Activated CD4-positive, CD25-positive, alpha-beta regulatory T cell treated with anti-CD3 and anti-CD28 coated beads, Interleukin-2, amount 50 U/mL, for 72 hours (primary cell): ENCODE measurements at places on chromosomes 6 and 20.

GRCh38 chr6:25834950-25835349 is 3.1 kb upstream of the SLC17A1 start:
- no peak for DNase-seq

DNA sequence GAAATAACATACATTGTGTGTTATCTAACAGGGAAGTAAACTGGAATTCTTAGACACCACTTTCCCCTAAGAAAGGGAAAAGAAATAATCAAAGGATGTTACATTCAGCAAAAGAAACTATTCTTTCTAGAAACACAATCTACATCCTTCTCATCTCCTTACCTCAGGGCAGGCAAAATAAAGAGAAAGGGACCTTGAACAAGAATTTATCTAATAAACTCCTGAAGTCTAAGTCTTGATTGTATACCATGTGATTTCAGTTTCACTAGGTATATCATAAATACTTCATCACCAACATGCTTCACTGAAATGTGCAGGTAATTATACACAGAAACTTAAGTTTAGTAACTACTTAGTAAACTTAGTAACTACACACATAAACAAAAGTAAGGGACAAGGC is 15.0 kb downstream of the EZR start:
- no peak for DNase-seq

DNA sequence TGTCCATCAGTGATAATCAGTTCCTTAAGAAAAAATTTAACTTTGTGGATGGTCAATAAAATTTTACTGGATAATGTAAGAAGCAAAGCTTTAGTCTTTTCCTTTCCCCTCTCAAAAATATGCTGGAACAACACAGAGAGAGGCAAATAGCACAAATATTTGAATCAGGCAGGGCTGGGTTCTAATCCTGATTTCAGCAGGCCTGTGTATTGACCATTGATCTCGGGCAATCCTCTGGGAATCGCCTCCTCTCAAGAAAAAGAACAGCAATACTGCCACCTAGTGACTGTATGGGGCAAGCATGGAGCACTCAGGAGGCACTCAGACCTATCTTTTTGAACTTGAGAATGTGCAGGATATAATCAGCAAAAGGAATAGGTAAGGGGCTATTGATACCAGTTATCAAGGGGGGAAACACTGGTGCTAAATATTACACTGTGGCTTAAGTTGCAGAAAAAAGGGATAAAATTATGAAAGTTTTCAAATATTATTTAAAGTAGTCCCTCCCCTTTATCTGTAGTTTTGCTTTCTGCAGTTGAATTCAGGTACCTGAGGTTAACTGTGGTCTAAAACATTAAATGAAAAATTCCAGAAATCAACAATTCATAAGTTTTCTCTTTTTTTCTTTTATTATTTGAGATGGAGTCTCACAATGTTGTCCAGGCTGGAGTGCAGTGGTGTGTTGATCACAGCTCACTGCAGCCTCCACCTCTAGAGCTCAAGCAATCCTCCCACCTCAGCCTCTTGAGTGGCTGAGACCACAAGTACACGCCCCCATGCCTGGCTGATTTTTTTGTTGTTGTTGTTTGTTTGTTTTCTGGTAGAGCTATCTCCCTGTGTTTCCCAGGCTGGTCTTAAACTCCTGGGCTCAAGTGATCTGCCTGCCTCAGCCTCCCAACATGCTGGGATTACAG is 91.8 kb upstream of the NHSL1 start:
- no peak for DNase-seq

GRCh38 chr20:9506964-9507369 is 7.4 kb upstream of the LAMP5 start:
- no peak for DNase-seq

DNA sequence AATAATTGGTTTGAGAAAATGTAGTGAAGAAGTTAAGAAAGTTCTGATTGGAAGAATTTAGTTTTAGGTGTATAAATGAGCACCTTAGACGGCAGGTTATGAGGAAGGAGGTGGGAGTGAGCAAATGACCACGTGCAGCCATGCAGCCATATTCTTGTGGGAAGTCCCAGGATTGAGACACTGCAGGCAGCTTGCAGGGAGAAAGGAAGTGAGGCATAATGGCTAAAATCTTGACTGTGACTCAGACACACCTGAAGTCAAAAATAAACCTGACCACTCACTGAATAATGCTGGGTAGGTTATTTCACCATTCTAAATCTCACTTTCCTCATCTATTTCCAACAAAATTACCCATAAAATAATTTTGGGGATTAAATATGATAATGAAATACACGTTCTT is 16.6 kb downstream of the DSE start:
- DNase-seq: no peak

- no peak for DNase-seq
These were observed 98.6 kb downstream of the HIVEP1 start for GRCh38 chr6:12110523-12111362.

- DNase-seq: no peak
These were observed 48.8 kb downstream of the LAMA4 start for GRCh38 chr6:112205427-112206109.

GRCh38 chr6:41228096-41228495 is at the start of gene TREML4:
TREML4 (plus strand) TSS chr6:41228349; CDS start chr6:41228428, 79 bp downstream.
- DNase-seq: no peak

GRCh38 chr6:142265476-142265875 is 36.3 kb upstream of the ADGRG6 start:
- no peak for DNase-seq

GRCh38 chr6:26175428-26176181 is 88.4 kb downstream of the HFE start:
- DNase-seq: no peak

DNA sequence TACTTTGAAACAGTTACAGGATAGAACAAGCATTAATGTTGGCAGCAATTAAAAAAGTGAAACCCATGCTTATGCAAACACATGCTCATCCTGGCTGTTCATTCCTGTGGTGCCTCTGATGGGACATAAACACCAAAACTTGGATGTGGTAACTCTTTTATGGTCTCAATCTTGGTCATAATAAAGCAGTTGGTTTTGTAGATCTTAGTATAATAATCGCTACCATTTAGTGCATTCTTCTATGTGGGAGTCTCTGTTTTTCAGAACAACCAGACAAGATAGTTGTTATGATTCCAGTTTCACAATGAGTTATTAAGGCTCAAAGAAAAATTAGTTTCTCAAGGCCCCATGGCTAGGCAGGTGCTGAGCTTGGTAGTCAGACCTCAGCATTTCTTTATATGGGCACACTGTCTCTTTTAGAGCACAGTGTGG is 184.0 kb downstream of the UTRN start:
- DNase-seq: no peak

DNA sequence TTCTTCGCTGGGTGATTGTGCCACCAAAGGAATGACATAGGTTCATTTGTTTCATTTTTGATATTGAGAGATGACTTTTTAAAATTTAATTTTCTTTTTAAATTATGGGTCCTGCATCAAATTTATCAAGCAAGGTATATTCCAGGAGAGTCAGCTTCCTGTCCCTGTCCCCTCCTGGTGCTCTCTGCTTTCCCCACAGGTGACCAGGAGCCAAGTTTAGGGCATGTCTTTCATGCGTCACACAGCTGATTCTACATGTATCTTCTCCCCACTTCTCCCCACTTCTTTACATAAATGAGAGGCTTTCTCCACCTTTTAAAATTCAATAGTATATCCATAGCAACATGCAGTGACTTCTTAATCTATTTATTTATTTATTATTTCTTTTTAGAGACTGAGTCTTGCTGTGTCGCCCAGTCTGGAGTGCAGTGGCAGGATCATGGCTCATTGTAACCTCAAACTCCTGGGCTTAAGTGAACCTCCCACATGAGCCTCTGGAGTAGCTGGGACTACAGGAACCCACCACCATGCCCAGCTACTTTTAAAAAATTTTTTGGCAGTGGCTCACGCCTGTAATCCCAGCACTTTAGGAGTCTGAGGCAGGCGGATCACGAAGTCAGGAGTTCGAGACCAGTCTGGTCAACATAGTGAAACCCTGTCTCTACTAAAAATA is 30.0 kb downstream of the OSBPL2 start:
- DNase-seq: no peak

GRCh38 chr20:37362231-37362792 is 16.4 kb downstream of the SRC start:
- DNase-seq: peak; percentile 22

- DNase-seq: no peak
These were observed 13.1 kb downstream of the RPS10 start for GRCh38 chr6:34412643-34413214.

GRCh38 chr6:26155061-26155930 is 68.1 kb downstream of the HFE start:
- DNase-seq: no peak

- DNase-seq: no peak
These were observed 1.6 kb downstream of the MDFI start for GRCh38 chr6:41639809-41640371.

- no peak for DNase-seq
These were observed 163.2 kb downstream of the BMP7 start for GRCh38 chr20:57103146-57103800.

- peak; percentile 37 for DNase-seq
These were observed 31.7 kb downstream of the PLEKHG1 start for GRCh38 chr6:150631283-150631983.

DNA sequence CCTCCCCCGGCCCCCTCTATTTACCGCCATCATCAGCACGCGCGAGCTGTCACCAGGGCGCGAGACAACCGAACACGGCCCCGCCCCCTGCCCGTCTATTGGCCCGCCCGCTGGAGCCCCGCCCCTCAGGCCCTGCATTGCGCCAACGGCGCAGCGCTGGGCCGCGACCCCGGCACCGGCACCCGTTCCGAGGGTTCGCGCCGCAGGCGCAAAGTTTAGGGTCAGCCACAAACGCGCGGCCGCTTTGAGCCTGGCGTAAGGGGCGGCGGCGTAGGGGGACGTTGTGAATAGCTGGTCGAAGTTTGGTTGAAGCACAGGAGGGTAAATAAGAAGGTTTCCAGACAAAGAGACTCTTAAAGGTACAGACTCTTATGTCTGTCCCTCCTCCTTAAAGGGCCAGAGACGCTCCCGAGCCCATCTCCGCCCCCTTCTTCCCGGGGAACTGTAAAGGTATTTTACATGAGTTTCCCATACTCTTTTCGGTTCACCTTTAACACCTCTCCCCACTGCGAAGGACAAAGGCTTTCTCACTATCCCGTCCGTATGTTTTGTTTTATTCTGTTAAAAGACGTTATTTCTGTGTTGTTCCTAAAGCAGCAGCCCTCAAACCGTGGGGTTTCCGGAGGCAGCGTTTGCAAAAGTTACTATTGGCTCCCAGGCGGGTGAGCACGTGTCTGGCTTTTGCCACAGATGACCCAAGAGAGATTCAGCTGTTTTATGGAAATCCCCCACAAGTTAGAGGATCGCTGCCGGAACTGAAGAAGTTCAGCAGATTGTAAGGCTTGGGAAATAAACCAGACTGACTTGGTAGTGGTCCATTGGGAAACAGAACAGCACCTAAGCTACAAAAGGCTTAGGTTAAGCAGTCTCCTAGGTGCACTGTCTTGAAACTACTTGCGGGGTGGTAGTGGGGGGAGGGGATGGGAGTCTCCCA is at the start of gene USP49:
USP49 (minus strand) TSS at position 76 of the 934 bp plus-strand sequence. CDS start 88,392 bp downstream, outside the sequence.
- peak; percentile 91 for DNase-seq

GRCh38 chr6:89966228-89966544 is 71.9 kb downstream of the GJA10 start:
- no peak for DNase-seq

- DNase-seq: no peak
These were observed 541.3 kb upstream of the BTBD3 start for GRCh38 chr20:11376420-11376819.

DNA sequence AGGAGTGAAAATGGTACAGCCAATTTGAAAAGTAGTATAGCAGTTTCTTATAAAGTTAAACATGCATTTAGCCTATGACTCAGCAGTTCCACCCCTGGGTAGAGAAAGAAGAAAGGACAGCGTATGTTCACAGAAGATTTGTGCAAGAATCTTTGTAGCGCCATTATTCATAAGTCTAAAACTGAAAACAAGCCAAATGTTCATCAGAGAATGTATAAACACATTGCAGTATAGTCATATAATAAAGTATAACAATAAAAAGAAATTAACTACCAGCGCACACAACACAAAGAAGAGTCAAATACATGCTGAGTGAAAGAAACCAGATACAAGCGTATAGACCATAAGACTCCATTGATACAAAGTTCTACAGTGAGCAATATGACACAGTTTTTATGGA is 294.0 kb downstream of the SAMD5 start:
- DNase-seq: no peak

GRCh38 chr6:33950891-33951889 is 147.4 kb upstream of the MLN start:
- DNase-seq: no peak

DNA sequence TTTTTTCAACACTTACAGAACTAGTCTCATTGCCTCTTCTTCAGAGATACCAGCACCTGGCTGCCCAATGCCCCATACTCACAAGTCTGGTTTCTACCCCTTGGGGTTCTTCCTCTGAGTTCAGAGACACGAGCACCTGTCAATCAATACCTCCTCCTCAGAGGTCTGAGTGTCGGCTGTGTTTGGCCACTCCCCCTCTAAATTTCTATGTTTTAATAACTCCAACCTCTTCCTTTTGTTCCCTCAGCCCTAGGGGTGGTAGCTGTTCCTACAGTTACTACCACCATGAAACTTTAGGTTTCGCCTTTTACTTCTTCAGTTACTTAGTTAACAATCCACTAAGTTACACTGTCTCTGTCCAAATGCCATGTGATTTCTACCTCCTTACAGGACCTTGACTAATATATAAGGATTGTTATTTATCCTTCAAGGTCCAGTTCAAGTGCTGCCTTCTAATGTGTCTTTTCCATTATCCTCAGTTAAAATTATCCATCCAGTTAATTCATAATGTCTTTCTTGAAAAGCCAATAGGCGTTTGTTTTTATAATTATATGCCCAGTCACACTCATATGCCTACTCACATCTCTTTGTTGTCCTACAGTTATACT is 14.6 kb upstream of the PHF20 start:
- DNase-seq: no peak

- no peak for DNase-seq
These were observed 29.8 kb upstream of the NEDD9 start for GRCh38 chr6:11262242-11262641.

GRCh38 chr20:63089051-63089907 is 82.5 kb upstream of the BHLHE23 start:
- peak; percentile 21 for DNase-seq

GRCh38 chr6:109024368-109024767 is 70.3 kb downstream of the SESN1 start:
- DNase-seq: no peak

DNA sequence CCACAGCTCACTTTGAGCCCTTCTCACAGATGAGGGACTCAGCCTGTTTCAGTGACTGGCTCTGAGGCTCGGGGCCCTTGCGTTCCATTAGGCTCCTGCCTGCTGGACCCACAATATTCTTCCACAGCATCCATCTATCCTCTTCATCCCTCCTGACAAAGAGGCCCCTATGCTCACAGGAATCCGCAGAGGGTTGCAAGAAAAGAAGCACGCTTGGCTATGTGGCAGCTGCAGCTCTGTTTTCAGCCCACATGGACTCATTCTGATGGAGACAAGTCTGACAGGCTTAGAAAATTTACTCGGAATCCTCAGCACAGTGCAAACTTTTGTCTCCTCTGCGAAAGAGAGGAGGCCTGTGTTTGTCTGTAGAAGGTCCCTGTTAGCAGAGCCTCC is 207.5 kb downstream of the SYNDIG1 start:
- no peak for DNase-seq

- DNase-seq: peak; percentile 69
These were observed 31.8 kb downstream of the SUN5 start for GRCh38 chr20:32972181-32973076.
